T-cell (primary cell): ENCODE measurements at places on chromosomes 6 and 20.

- H3K36me3 ChIP-seq: no peaks in the 10 kb centered on the region
- no peak for DNase-seq
- no peak overlapping the region for H3K27ac ChIP-seq
- no peaks in the 10 kb centered on the region for H3K4me1 ChIP-seq
Observed at GRCh38 chr6:147071776-147072175, 132.4 kb upstream of the STXBP5 start.

DNA sequence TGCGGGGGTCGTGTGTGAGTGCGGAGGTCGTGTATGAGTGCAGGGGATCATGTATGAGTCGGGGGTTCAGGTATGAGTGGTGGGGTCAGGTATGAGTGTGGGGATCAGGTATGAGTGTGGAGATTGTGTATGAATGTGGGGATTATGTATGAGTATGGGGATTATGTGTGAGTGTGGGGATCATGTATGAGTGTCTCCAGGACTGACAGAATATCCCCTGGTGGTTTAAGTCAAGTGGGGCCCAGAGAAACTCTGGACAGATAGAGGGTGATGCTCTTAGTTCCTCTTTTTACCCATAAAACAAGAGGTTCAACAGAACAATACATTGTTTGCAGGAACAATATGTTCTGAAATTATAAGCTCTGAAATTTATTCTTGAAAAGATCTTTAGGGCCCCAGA, 131.9 kb downstream of the UST start:
- no peaks in the 10 kb centered on the region for H3K36me3 ChIP-seq
- no peak overlapping the region for H3K27ac ChIP-seq

DNA sequence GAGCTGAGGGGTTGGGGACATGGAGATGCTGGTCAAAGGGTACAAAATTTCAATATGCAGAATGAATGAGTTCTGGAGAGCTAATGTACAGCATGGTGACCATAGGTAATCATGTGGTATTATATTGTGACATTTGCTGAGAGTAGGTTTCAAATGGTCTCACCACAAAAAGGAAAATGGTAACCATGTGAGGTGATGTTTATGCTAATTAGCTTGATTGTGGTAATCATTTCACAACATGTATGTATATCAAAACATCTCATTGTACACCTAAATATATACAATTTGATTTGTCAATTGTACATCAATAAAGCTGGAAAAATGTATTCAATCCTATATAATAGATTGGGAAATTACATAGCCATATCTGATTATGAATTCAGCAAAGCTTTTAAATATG, 29.5 kb upstream of the TMEM14A start:
- no peaks in the 10 kb centered on the region for H3K27me3 ChIP-seq
- no peak overlapping the region for H3K27ac ChIP-seq
- no peak overlapping the region for H3K4me3 ChIP-seq
- H3K36me3 ChIP-seq: no peaks in the 10 kb centered on the region
- no peaks in the 10 kb centered on the region for H3K4me1 ChIP-seq
- DNase-seq: no peak

DNA sequence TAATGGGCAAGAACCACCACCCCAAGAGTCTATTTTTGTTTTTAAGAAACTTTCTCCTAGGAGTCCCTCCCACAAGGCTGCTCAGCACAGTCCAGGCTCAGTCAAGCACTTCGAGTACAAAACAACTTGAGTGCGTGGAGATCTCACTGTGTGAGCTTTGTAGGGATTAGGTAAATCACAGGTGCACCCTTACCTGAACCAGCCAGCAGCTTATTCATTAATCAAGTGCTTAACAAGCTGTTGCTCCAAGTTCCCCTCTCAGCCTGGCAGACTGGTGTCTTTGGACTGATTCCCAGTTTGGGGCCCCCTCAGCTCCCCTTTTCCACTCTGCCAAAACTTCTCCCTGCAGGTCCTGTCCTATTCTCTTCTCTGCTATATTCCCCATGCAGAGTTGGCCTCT, 133.1 kb downstream of the LY86 start:
- peaks cover 22% of the 10 kb centered on the region for H3K27me3 ChIP-seq
- H3K4me1 ChIP-seq: peaks cover 2% of the 10 kb centered on the region
- no peak overlapping the region for H3K4me3 ChIP-seq

GRCh38 chr20:64084685-64085152, 521 bp upstream of the LKAAEAR1 start:
- H3K27ac ChIP-seq: no peak overlapping the region
- DNase-seq: no peak
- peaks cover 32% of the 10 kb centered on the region for H3K27me3 ChIP-seq
- peak overlapping the region; percentile 71 for H3K4me3 ChIP-seq

DNA sequence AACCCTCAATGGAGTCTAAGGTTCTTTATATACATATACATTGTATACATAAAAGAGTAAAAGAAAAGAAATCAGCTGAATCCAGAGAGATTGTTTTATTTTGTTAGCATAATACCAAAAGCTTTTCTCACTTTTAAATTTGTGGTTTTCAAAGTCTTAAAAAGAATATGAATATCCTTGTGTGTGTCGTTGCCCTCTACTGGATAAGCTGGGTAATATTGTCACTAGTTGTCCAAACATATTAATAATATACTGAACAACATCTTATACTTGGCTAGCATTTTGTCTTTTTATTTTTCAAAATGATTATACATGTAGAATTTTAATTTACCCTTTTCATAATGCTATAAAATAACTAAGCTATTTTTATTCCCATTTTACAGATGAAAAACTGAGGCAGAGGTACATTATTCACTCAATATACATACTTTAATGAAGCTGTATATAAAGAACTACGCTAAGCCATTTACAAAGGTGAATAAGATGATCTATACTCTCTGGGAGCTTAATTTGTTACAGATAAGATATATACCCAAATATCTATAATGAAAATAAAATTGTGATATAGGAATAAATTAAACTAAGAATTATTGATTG, 531.7 kb downstream of the TFAP2B start:
- no peak for DNase-seq
- no peaks in the 10 kb centered on the region for H3K27me3 ChIP-seq
- no peaks in the 10 kb centered on the region for H3K4me1 ChIP-seq
- no peak overlapping the region for H3K4me3 ChIP-seq

GRCh38 chr6:138736640-138737039, 36.9 kb upstream of the CCDC28A start:
- H3K4me3 ChIP-seq: no peak overlapping the region
- peaks cover 3% of the 10 kb centered on the region for H3K27me3 ChIP-seq
- no peak for DNase-seq

GRCh38 chr20:58568483-58569240, 53.5 kb upstream of the APCDD1L start:
- no peak for DNase-seq
- H3K4me1 ChIP-seq: no peaks in the 10 kb centered on the region
- no peak overlapping the region for H3K27ac ChIP-seq
- no peak overlapping the region for H3K4me3 ChIP-seq
- H3K36me3 ChIP-seq: no peaks in the 10 kb centered on the region
- peaks cover 3% of the 10 kb centered on the region for H3K27me3 ChIP-seq

GRCh38 chr20:63940472-63941266, 15.5 kb downstream of the UCKL1 start:
- peaks cover 2% of the 10 kb centered on the region for H3K4me1 ChIP-seq
- H3K36me3 ChIP-seq: peaks cover 20% of the 10 kb centered on the region
- H3K27me3 ChIP-seq: no peaks in the 10 kb centered on the region
- no peak overlapping the region for H3K27ac ChIP-seq
- DNase-seq: no peak

DNA sequence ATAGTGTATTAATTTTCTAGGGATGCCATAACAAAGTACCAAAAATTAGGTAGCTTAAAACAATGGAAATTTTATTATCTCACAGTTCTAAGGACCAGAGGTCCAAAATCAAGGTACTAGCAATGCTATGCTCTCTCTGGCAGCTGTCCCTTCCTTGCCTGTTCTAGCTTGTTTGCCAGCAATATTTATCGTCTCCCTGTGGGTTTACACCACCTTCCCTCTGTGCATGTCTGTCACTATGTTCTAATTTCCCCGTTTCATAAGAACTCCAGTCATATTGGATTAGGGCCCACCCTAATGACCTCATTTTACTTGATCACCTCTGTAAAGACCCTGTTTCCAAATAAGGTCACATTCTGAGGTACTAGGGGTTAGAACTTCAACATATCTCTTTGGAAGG, 217.2 kb downstream of the IBTK start:
- H3K4me3 ChIP-seq: no peak overlapping the region
- H3K36me3 ChIP-seq: no peaks in the 10 kb centered on the region
- no peak overlapping the region for H3K27ac ChIP-seq
- no peak for DNase-seq
- H3K4me1 ChIP-seq: no peaks in the 10 kb centered on the region

DNA sequence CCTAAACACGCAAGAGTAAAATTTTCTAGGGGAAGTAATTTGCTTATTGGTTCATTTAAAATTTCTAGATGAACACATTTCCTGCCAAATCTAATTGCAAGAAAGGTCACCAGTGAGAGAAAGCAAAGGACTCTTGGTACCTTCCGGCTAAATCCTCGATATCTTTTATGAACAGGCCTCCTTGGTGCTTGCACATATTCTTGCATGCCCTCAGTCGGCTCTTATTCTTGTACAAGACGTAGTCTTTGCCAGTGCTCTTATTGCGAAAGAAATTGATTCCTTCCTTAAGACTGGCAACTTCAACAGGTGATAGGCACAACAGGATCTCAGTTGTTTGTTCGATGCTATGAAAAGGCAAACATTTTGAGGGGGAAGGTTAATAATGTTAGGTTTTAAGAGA, 141.7 kb upstream of the CARMIL1 start:
- H3K27me3 ChIP-seq: no peaks in the 10 kb centered on the region
- peak overlapping the region; percentile 91 for H3K27ac ChIP-seq
- H3K36me3 ChIP-seq: no peaks in the 10 kb centered on the region
- peaks cover 19% of the 10 kb centered on the region for H3K4me1 ChIP-seq
- DNase-seq: no peak
- H3K4me3 ChIP-seq: peak overlapping the region; percentile 61

DNA sequence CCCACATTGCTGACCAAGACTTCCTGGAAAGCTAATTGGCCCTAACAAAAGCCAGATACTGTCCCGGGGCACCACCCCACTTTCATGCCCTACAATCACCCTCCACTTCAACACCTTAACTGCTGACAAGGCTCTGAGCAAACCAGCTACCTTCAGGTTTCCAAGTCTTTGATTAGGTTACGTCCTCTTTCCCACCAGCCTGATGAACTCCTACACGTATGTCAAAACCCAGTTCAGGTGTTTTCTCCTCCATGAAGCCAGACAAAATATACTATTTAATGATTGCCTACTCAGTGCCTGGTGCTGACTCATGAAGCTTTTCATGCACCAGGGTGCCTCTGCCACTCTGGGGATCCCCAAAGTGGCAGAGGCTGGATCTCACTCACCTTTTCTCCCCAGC, 58.6 kb downstream of the CDH22 start:
- H3K4me1 ChIP-seq: peaks cover 5% of the 10 kb centered on the region
- peaks cover 70% of the 10 kb centered on the region for H3K27me3 ChIP-seq
- no peak overlapping the region for H3K27ac ChIP-seq
- no peak for DNase-seq
- no peaks in the 10 kb centered on the region for H3K36me3 ChIP-seq

DNA sequence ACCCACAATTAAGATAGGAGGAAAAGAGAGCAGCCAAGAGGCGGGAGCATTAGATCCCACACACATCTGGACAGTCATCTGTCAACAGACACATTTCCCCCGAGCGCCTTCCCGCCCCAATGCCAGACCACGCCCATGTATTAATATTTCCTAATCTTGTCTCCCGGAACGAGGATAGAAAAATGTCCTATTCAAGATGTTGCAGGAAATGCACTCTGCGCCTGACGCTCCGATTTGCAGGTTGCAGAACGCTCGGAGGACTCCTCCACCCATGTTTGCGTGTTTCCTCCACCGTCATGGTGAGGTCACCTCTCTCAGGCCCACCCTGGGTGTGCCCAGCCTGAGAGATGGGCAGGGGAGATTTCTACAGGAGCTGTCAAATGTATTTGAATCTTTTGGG, 215.2 kb downstream of the TAF4 start:
- H3K27me3 ChIP-seq: peaks cover 4% of the 10 kb centered on the region
- no peak for DNase-seq
- H3K4me1 ChIP-seq: no peaks in the 10 kb centered on the region
- no peaks in the 10 kb centered on the region for H3K36me3 ChIP-seq

- no peak overlapping the region for H3K4me3 ChIP-seq
- H3K27me3 ChIP-seq: no peaks in the 10 kb centered on the region
- no peak for DNase-seq
- no peak overlapping the region for H3K27ac ChIP-seq
Observed at GRCh38 chr6:63799813-63800212, 164.2 kb downstream of the PHF3 start.

- no peaks in the 10 kb centered on the region for H3K36me3 ChIP-seq
- peak; percentile 54 for DNase-seq
- no peak overlapping the region for H3K4me3 ChIP-seq
- no peaks in the 10 kb centered on the region for H3K27me3 ChIP-seq
- H3K4me1 ChIP-seq: peaks cover 4% of the 10 kb centered on the region
- no peak overlapping the region for H3K27ac ChIP-seq
Observed at GRCh38 chr6:135568379-135568778, 70.8 kb upstream of the AHI1 start.

DNA sequence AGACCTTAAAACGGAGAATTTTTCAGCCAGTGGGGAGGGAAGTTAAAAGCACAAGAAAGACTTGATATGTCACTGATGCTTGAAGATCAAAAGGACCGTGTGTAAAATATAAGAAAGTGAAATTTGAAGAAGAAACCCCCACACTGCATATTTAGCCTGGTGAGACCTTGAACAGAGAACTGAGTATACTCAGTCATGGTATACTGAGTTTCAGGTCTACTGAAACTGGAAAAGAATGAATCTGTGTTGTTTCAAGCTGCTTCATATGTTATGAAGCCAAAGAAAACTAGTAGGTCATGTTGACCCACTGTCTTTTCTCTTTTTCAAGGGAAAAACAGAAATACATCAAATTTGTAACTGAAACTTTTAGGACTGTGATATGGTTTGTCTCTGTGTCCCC, 443.8 kb upstream of the GJE1 start:
- DNase-seq: no peak
- H3K27ac ChIP-seq: no peak overlapping the region
- no peaks in the 10 kb centered on the region for H3K4me1 ChIP-seq
- no peak overlapping the region for H3K4me3 ChIP-seq

DNA sequence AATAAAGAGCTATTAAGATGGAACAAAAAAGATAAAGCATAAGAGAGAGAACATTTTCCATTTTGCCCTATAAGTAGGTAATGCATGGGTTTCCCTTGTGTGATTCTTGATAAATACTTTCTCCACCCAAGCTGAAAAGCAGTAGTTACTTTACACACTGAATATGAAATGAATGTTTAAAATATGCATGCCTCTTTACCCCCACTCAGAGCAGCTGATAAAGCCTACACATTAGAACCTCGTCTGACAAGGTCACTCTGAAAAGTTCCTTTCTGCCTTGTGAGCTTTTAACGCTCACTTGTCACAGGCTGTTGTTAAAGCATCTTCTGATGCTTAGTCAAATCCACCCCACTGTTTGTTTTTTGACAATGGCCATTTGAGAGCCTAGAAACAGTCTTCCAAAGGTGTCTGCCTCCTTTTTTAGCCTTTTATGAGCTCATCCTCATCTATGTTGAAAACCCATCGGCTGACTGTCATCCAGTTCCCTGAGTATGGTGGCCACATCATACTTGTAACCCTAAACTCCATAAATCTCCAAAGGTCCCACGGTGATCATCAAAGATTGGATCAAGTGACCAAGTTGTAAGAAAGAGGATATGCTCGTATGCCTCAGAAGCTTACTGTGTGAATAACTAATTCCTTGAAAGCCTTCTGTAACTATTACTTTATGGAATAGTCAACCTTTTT, 102.8 kb downstream of the ATXN1 start:
- no peaks in the 10 kb centered on the region for H3K36me3 ChIP-seq
- H3K4me3 ChIP-seq: no peak overlapping the region
- H3K4me1 ChIP-seq: peaks cover 35% of the 10 kb centered on the region
- peak overlapping the region; percentile 71 for H3K27ac ChIP-seq
- DNase-seq: no peak
